ENCODE measurements at places on chromosomes 16 and 17.

GRCh38 chr16:88066234-88066633 is 115.0 kb downstream of the BANP start:
- DNase-seq = no peak
- H3K4me3 ChIP-seq = no peak overlapping the region
- H3K27me3 ChIP-seq = no peaks in the 10 kb centered on the region
- no peaks in the 10 kb centered on the region for H3K4me1 ChIP-seq
- no peak overlapping the region for H3K27ac ChIP-seq
- H3K36me3 ChIP-seq = no peaks in the 10 kb centered on the region

- peaks cover 10% of the 10 kb centered on the region for H3K4me1 ChIP-seq
- DNase-seq = no peak
- H3K27me3 ChIP-seq = peaks cover 56% of the 10 kb centered on the region
- H3K27ac ChIP-seq = no peak overlapping the region
Observed at GRCh38 chr17:1227917-1228780, 42.1 kb upstream of the BHLHA9 start.

DNA sequence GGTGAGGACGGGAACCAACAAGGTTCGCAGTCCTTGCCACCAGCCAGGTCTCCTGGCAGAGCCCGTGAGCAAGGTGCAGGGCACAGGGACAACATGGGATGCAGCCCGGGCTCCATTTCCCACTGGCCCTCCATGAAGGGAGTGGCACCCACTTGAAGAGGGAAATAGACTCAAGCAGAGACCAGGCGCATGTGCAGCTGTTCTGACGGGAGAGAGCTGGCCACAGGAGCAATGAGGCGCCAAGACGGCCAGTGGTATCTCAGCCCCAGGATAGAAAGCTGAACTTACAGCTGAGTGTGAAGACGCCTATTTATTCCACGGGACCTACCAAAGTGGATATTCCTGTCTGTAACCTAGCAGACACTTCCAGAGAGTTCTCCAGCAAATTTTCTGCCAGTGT is 8.2 kb upstream of the FOXJ1 start:
- DNase-seq = no peak
- no peak overlapping the region for H3K4me3 ChIP-seq
- H3K4me1 ChIP-seq = peaks cover 74% of the 10 kb centered on the region

GRCh38 chr17:73588891-73589290 is 55.4 kb downstream of the SDK2 start:
- no peak for DNase-seq
- H3K4me3 ChIP-seq = no peak overlapping the region
- peaks cover 2% of the 10 kb centered on the region for H3K36me3 ChIP-seq
- peak overlapping the region; percentile 68 for H3K27ac ChIP-seq
- H3K27me3 ChIP-seq = no peaks in the 10 kb centered on the region

DNA sequence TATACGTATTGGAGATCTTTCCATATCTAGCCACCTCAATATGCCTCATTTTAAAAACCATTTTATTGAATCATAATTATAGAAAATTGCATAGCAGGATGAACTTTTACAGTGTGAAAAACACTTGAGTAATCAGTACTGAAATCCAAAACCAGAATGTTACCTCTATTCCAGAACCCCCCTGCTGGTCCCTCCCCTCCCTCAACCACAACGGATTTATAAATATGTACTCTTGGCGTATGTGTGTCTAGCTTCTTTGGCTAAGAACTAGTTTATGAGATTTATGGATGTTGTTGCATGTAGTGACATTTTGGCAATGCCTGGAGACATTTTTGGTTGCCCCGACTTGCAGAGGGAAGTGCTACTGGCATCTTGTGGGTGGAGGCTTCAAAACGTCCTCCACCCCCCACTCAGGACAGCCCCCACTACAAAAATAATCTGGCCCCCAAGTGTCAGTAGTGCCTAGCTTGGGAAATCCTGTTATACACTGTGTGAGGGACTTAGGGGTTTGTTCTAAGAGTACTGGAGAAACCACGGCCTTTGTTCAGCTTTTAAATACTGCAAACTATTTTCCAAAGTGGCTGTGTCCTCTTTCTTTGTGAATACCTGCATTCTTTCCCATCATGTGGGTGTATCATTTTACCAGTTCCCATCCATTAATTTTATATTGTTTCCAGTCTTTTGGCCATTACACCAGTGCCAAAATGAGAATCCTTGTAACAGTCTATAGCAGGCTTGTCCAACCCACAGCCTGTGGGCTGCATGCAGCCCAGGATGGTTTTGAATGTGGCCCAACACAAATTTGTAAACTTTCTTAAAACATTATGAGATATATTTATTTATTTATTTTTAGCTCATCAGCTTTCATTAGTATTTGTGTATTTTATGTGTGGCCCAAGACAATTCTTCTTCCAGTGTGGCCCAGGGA is 23.7 kb downstream of the ITPRIPL2 start:
- peaks cover 18% of the 10 kb centered on the region for H3K27me3 ChIP-seq
- H3K4me1 ChIP-seq = no peaks in the 10 kb centered on the region
- no peak overlapping the region for H3K27ac ChIP-seq
- DNase-seq = no peak
